ENCODE measurements at places on chromosomes 7 and 10.

DNA sequence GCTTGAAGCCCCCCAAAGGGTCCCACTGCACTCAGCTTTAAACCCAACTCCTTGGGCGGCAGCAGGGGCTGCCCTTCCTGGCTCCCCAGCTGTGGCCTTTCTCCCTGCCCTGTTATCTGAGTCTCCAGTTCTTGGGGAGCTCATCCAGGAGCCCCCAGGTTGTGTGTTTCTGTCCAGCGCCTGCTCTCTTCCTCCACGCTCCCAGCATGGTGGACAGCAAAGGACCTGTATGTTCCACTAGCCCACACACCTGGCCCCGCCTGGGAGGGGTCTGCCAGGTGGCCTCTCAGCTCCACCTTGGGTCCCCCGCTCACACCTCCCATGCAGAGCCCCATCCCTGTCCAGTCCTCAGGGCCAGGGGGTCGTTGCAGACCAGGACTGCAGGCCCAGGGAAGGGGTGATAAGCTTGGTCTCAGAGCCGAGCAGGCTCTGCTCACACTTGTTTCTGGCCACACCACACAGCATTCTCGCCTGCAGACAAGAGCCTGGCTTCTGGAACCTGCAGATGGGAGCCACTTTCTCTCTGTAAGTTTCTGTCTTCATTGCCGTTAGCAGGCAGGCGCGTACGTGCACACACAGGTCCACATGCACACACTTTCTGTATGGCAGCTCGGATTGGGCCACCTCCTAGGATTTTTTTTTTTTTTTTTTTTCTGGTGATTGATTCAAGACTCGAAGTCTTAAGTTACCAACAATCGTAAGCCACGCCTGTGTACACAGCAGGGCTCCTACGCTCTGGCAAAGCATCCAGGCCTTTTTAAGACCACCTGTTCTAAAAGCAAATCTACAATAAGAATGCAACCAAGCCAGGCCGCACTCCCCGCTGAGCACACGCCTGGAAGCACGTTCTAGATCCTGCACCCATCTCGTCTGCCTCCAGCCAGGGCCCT, 104.6 kb downstream of the CYTH3 start:
- no peak for DNase-seq

GRCh38 chr10:109974504-109975191, 33.1 kb upstream of the ADD3 start:
- no peak for DNase-seq

- DNase-seq, result no peak
Measured at GRCh38 chr10:129417870-129418269, 49.2 kb upstream of the MGMT start.

GRCh38 chr10:129711291-129711690, 244.2 kb downstream of the MGMT start:
- DNase-seq, result no peak

DNA sequence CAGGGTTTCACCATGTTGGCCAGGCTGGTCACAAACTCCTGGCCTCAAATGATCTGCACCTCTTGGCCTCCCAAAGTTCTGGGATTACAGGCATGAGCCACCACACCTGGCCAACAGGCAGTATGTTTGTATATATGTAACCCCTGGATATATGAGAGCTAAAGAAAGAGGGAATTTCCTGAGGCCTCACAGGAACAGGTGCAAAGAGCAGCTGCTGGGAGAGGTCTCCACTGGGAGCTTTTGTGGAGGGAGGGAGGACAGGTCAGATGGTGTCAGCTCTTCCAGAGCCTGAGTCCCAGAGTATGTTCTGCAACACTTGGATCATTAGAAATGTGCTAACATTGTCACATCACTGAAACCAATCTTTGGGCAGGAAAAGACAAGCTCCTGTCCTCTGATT, 110.1 kb upstream of the KIF5B start:
- DNase-seq, result peak; percentile 41

GRCh38 chr10:63628526-63629362, 107.5 kb downstream of the REEP3 start:
- peak; percentile 91 for DNase-seq

DNA sequence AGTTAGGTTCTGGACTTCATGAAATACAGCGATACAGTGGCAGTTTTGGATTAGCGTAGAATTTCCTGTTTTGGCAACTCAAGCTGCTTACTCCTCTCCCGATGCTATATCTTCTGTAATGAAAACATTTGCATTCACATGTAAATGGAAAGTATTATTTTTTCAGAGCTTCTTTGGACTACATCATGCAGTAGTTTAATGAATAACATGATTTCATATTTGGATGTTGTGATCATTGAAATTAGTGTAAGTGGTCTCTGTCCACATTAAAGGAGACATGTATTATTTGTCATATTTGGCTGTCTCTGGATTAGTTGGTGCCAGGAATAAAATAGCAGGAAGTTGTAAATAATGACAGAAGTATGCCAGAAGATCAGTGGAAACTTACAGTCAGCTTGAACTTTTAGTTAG, 331.6 kb downstream of the GFRA1 start:
- no peak for DNase-seq
